Activated CD4-positive, alpha-beta memory T cell treated with anti-CD3 and anti-CD28 coated beads, Interleukin-2, amount 10 ng/mL, durations not matched to agents 7 days and 5 days (primary cell): ENCODE measurements at places on chromosomes 1 and 21.

DNA sequence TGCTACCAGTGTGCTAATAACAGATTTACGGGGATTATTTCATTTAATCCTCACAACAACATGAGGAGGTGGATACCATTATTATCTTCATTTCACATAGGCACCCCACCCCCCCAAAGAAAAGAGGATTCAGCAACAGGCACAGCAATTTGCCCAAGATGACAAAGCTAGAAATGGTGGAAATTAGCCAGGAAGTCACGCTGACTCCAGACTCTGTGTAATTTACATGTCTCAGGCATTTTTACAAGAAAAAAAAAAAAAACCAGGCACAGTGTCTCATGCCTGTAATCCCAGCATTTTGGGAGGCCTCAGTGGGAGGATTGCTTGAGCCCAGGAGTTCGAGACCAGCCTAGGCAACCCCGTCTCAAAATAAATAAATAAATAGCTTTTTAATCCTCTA is 37.5 kb upstream of the PRDM2 start:
- DNase-seq = no peak

DNA sequence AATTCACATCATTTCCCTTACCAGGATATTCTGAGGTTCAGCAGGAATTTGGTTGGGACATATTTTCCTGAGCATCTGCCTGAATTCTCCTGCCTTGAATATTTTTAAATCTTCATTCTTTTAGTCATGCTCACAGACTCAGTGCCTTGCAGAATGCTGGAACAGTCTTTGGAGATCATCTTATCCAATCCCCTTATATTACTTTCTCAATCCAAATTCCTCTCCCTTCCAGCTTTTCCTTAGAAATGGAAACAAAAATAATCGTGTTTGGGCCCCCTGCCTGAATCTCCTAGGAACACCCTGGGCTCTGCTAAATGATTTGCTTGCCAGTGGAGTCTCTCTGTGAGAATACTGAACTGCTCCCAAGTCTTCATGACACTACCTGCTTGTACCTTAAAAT is 38.4 kb downstream of the LHX8 start:
- DNase-seq = no peak

GRCh38 chr1:113141650-113142473 is 68.9 kb downstream of the LRIG2 start:
- no peak for DNase-seq

GRCh38 chr1:9890224-9890731 is 19.8 kb downstream of the CTNNBIP1 start:
- no peak for DNase-seq

DNA sequence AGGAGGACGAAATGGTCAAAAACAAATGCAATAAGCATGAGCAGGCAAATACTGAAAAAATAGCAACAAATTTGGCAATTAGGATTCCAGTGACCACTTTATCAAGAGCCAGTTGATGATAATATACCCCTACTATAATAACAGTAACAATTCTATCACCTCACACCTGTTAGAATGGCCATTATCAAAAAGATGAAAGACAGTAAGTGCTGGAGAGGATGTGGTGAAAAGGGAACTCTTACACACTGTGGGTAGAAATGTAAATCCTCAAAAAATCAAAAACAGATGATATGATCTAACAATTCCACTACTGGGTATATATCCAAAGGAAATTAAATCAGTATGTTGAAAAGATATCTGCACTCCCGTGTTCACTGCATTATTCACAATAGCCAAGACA is 114.3 kb upstream of the GFI1 start:
- DNase-seq = no peak

DNA sequence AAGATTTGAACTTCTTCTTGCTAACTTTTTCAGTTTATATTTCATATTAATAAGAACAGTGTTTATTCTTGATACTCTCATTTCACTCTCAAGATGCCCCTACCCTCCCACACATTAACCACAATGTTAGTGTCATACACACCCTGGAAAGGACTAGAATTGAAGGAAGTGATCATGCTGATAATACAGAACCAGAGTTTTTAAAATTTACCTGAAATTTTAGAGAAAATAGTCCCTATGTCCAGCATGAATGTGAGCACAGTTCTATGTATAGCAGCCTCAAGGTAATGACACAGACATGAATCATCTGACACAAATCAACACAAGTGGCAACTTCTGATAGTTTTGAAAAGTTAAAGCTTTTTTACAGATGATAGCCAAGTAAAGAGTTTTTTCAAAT is 26.0 kb downstream of the RGS1 start:
- DNase-seq = no peak

DNA sequence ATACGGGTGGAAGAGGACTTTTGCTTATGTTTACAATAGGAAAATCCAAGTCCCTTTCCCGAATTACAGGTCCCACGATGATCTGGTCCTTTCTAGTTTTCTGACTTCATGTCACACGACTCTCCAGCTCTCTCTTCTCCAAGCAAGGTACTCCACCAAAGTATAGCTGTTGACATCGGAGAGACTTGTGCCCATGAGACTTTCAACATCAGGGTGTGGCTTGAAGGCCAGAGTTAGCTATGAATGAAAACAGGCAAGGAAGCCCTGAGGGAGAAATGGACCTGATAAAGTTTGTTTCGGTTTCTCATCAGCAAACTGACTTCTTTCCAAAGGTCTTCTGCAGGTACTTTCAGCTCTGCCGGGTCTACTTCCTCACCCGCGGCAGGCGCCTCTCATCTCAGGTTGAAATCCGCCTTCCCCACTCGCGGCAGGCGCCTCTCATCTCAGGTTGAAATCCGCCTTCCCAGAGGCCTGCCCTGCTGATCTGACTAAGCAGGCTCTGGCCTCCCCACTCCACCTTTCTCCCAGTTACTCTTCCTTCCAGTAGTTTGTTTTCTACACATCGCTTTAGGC is 2.1 kb upstream of the PER3 start:
- DNase-seq = no peak

DNA sequence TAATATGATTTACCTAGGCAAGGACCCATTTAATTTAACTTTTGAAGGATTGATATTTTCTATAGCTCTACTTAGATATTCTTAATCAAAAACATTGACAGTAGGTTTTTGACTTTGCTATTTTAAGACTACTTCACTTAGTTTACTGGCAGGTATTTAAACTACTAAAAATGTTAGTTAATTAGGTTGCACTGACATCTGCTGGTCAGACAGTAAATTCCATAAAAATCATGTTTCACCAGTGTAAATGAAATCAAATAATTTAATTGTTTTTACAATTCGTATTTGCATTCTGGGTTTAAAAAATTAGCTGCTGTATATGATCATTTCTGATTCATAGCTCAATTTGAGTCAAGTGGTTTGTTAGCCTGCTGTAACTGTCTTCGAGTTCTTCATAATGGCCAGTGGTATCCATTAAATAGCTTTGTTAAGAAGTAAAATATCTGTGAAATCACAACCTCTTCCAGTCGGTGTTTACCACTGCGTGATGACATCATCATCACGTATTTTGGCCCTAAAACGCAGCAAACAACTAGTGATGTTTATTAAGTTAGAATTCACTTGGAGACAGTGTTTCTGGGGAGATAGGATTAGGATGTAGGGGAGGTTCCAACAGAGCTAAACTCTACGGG is 26.2 kb downstream of the EXTL2 start:
- no peak for DNase-seq

DNA sequence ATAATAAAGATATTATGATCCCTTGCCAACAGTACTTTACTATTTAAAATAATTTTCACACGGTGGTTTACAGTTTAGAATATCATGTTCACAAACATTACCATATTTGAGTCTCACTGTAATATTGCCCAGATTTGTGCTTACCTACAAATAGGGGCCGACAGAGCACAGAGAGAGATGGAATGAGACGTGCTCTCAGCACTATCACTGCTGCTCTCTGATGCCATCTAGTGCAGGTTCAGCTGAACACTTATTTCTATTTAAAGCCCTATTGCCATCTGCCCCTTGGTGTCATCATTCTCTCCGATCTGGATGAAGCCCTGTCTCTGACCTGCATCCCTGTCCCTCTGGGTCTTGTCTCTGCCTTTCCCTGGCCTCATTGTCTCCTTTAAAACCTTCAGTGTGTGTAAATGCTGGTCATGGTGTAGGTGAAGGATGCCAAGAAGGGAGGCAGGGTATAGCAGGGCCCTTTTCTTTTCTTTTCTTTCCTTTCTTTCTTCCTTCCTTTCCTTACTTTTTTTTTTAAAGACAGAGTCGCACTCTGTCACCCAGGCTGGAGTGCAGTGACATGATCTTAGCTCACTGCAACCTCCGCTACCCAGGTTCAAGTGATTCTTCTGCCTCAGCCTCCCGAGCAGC is 6.9 kb upstream of the GPATCH4 start:
- DNase-seq = peak; percentile 67

DNA sequence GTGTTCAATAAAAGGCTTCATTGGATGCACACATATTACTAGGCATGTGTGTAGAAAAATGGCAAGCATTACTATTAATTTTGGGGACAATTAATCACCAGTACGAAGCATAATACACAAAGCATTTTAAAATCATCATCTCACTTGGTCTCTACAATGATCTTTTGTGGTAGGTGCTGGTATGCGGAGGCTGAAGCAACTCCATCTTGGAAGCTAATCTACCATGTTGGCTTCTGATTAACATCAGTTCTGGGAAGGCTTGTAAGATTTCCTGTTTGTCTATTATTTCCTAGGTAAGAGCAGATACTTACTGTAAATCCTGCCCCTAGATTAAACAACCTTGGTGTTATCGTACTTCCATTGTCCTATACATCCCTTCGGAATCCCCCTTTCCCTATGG is 121.7 kb upstream of the RUNX1 start:
- no peak for DNase-seq

DNA sequence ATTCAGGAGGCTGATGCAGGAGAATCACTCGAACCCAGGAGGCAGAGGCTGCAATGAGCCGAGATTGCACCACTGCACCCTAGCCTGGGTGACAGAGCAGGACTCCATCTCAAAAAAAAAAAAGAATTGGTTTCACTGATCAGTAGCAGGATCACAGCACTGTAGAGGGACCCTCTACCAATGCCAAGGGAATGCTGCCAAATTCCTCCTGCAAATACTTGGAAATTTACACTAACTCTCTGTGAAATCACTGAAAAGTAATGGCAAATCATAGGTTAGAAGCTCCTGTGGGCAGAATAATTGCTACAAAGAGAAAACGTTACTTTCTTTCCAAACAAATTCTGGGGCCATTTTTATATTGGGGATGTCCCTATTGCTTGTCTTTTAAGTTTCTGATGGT is 6.7 kb upstream of the GPR25 start:
- DNase-seq = no peak

- no peak for DNase-seq
Measured at GRCh38 chr21:32001390-32001789, 128.6 kb downstream of the HUNK start.

DNA sequence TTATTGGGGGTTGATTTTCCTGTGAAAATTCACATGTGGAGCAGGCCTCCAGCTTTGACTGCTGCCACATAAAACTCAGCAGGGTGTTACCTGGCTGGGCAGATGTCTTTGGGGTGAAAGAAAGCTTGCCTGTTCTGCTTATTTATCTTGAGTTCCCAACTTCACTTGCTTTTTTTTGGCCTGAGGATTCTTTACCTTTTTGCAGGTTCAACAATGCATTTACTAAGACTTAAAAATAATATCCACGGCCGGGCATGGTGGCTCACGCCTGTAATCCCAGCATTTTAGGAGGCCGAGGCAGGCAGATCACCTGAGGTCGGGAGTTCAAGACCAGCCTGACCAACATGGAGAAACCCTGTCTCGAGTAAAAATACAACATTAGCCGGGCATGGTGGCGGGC is 509.1 kb downstream of the KIF26B start:
- DNase-seq = no peak

GRCh38 chr1:206108635-206109034 is 8.6 kb downstream of the AVPR1B start:
- DNase-seq = no peak

- DNase-seq = no peak
Measured at GRCh38 chr1:107724648-107725047, 240.3 kb downstream of the VAV3 start.

GRCh38 chr1:10569531-10569930 is 94.8 kb downstream of the PEX14 start:
- no peak for DNase-seq
